OCI-M1 (cell line): ENCODE measurements at places on chromosomes 7 and 10.
A peak's percentile ranks its signal among the peaks of the same experiment; 100 is the strongest.

DNA sequence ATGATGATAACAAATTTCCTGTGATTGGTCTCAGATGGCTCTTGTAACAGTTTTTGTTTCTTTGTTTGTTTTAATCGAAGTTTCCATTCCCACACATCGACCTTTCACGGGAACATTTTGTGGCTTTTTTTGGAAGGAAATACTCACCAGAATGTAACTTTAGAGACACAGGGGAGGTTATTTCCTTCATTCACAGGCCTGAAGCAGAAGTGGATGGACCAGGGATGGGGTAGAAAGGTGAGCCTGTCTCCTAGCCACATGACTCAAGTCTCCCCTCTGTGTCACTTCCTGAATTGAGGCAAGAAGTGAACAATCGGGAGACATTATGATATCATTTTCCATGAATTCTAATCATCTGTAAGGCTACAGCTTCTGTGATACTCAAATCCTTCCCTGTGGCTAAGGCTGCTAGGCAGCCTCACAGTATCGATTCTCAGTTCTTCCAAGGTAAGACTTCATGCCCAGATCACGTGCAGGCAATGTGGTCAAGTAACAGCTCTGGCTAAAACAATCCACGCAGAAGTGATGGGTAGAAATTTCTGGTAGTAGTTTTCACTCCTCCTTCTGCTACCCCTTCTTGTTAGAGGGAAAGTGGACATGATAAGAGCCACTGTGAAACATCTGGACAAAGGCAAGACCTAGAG lies 203.9 kb upstream of the NEBL start:
- peak; percentile 49 for DNase-seq

- no peak for DNase-seq
These were observed 66.9 kb downstream of the FAM53B start for GRCh38 chr10:124677293-124677699.

GRCh38 chr7:117808341-117808757 lies 64.9 kb downstream of the CTTNBP2 start:
- no peak for DNase-seq

GRCh38 chr7:81725003-81725811 lies 44.6 kb downstream of the HGF start:
- peak; percentile 86 for DNase-seq

GRCh38 chr7:108059526-108059925 lies 56.6 kb upstream of the LAMB1 start:
- DNase-seq: no peak
